ENCODE measurements at places on chromosomes 4 and X.

DNA sequence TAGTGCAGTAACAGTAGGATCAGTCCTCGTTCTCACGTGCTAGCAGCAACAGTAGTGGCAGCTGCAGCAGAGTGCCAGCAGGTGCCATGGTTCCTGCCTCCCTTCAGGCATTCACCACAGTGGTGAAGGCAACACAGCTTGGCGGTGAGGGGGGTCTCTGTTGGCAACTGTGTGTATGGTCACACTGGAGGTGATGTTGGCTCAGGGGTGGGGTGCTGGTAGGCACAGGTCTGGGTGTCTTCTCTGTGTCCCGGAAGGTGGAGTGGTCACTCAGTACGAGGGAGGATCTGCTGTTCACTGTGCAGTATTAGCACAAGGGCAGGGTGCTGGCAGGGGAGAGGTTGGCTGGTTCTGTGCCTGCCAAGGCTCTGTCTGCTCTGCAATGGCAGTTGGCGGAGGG is 671.8 kb downstream of the CCSER1 start:
- no peak for DNase-seq

GRCh38 chr4:163071308-163071707 is 95.4 kb downstream of the NAF1 start:
- no peak for DNase-seq

GRCh38 chr4:81930506-81931238 is 443.1 kb downstream of the HNRNPD start:
- no peak for DNase-seq

DNA sequence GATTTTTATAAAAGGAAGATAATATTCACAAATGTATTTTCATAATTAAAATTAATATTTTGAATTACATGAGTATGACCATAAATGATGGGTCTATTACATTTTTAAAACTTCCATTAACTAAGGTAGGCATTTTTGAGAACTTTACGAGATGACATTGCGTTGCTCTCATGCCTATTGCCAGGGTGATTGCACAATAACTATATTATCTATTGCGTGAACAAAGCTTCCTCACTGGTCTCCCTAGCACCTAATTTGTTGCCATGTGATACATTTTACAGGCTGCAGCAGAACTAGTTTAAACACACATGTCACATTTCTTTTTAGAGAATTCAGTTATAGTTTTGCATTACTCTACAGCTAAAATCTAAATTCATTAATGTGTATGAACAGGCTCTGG is 289.7 kb upstream of the GRID2 start:
- DNase-seq: no peak

- no peak for DNase-seq
Measured at GRCh38 chr4:169253113-169253671, 17.6 kb downstream of the SH3RF1 start.

- no peak for DNase-seq
Measured at GRCh38 chr4:123806056-123806455, 409.5 kb downstream of the SPRY1 start.

GRCh38 chr4:109432696-109433095 is 919 bp upstream of the SEC24B start:
- no peak for DNase-seq

DNA sequence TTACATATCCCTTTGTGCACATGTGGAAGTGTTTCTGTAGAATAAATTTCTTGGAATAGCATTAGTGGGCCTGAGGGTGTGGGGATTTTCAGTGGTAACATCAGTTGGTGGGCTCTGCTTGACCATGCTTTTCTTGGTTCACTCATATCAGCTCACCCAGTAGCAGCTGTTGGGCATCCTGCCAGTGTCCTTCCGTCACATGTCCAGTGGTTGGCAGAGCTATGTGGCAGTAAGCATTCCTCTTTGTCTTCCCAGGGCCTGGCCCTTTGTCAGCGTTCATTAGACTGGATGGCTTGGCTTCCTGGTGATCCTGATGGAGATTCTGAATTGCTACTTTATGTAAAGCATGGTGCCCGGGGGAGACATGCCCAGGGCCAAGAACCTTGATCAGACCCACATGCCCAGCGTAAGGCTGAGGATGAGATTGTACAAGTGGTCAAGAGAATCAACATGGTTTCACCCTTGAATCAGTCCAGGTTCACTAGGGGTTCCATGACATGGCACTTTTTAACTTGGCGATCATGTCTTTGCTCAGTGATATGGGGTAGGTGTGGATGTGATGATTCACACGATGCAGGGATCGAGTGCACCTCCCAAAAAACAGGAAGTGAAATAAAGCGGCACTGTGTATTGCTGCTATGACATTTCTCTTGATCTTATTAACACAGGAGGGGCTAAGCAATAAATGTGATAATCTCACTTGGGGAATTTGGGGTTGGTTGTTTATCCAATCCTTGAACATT is 72.1 kb upstream of the IGFBP7 start:
- DNase-seq: no peak

DNA sequence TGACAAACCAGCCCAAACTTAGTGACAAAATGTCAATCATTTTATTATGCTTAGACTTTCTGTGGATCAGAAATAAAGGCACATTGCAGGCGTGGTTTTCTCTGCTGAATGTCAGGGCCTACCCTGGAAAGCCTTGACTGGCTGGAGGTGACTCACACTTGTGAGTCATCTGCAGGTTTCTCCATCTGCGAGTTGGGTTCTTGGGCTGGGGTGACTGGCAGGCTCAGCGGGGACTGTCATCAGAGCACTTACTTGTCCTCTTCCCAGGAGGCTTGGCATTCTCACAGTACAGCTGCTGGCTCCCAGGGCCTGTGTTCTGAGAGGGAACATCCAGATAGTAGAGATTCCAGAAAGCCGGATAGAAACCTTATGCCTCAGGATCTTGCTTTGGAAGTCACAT is 153.8 kb upstream of the AGA start:
- no peak for DNase-seq

GRCh38 chr4:99077177-99077576 is 11.4 kb downstream of the ADH5 start:
- DNase-seq: no peak

Data from activated CD8-positive, alpha-beta memory T cell treated with anti-CD3 and anti-CD28 coated beads for 1 hour (primary cell).